ENCODE measurements at places on chromosomes 1 and 21. TPM values are rescaled to one million over a fixed set of nuclear protein-coding genes. Genes with fewer than 3 reads are reported as not detected.

CD1E gene
- total RNA-seq, result not detected

GBP7 gene
- total RNA-seq, result not detected

LIN28A gene
- total RNA-seq, result not detected

KCNJ10 gene
- total RNA-seq, result not detected

- DNase-seq, result peak; percentile 50
Measured at GRCh38 chr1:59446257-59446901, 149.5 kb downstream of the FGGY start.

DNA sequence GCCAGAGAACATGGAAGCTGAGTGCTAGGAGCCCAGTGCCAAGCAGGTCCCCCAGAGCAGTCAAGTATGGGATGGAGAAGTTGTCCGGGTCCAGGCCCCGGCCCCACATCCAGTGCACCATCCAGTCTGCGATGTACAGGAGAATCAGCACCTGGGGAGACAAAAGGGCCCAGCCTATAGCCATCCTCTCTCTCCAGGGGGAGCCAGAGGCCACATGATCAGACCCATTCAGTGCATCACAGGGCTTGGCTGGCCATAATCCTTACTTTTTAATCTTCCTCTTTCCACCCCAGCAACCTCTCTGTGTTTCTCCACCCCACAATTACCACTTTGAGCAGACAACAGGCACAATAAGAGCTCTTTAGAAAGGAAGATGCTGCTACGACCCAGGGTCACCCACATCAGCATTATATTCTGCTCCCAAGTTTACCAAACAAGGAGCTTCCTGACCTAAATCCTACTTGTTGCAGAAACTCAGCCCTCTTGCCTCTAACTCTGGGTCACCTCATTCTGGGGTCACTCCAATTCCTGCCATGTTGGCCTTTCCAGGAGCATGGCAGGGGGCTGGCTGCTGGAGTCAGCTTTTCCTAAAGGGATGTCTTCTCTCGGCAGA lies 16.4 kb upstream of the RAB29 start:
- DNase-seq, result peak; percentile 32

DNA sequence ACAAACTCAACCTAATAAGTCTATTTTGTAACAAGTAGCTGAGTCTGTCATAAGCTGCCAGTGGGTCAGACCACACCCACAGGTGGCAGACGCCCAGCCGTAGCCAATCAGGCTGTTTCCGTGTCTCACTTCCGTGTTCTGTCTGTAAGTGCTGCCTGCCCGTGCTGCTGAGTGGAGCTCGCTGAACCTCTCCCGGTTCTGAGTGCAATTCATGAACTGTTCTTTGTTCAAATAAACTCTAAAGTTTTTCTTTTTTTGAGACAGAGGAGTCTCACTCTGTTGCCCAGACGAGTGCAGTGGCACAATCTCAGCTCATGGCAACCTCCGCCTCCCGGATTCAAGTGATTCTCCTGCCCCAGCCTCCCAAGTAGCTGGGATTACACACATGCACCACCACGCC lies 25.1 kb downstream of the POFUT2 start:
- no peak for DNase-seq

DNA sequence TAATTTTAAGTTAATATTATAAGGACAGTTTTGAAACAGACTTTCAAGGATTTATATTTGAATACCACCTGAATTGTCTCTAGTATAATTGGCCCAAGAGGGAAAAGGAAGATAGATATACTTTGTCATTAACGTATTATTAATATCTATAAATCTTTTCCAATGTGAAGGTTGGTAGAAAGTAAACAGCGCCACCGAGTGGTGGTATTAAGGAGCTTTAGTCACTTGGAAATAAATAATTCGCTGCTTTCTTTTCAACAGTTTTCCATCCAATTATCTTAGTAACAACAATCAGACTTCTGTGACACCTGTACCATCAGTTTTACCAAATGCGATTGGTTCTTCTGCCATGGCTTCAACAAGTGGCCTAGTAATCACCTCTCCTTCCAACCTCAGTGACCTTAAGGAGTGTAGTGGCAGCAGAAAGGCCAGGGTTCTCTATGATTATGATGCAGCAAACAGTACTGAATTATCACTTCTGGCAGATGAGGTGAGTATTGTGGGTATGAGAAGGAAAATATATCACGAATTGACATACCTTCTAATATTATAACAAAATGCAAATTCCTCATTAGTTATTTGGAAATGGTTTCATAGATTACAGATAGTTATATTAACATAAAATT lies 37.7 kb downstream of the SH3GLB1 start:
- DNase-seq, result no peak

Measured in Caki2 (cell line).